ENCODE measurements at places on chromosomes 7 and 10.

DNA sequence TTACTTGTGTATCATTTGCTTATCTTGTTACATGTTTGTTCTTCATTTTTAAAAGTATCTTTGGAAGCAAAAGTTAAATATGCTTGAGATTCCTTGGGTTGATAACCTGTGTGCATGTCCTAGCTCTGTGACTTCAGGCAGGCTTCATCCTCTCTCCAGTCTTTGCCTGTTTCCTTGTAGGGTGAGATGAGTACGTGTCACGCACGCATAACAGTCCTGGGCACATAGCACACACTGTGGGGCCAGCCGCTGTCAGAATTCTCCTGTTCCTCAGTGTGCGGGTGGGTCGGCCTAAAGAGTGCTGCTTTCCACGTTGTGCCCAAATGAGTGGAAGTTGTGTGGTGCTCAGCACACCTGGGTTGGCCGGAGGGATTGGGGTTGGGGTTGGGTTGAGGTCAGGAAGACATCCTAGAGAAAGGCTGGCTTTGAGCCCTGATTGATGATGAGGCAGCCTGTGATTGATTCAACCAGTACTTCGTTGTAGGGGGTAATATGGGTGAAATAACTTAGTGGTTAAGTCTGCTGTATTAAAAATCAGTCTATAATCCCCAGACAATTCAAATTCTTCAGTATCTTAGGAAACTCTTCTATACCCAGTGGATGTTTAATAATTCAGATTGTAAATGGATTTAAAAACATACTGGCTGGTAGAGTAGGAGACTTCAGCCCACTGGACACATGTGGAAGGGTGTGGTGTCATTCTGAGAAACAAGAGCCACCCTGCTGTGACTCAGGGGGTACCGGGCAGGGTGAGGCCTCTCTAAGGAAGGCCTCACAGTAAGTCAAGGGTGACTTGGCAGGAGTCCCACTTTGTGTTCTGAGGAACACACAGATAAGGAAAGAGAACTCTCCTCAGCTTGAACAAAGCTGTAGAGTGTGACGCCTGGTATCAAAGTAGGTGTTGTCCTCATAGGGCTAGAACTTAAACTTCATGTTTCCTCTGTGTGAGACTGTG lies 54.8 kb downstream of the DAGLB start:
- peak; percentile 81 for DNase-seq

DNA sequence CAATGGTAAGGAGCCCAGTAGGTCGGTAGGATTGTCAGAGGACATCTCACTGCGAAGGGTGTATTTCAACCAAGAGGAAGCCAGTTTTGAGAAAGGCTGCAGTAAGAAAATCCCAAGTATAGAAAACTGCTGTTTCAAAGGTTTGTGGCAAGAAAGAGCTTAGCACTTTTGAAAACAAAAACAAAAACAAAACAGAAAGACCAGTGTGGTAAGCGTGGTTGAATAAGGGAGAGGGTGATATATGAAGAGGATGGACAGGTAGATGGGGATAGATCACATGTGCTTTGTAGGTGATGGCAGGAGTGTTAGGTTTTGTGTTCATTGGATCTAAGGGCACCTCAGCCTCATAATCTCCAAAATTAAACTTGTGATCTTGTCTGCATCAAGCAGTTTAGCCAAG lies 141.6 kb upstream of the WNT16 start:
- no peak for DNase-seq

- DNase-seq = no peak
Measured at GRCh38 chr10:36736311-36736710, 389.1 kb upstream of the ANKRD30A start.

DNA sequence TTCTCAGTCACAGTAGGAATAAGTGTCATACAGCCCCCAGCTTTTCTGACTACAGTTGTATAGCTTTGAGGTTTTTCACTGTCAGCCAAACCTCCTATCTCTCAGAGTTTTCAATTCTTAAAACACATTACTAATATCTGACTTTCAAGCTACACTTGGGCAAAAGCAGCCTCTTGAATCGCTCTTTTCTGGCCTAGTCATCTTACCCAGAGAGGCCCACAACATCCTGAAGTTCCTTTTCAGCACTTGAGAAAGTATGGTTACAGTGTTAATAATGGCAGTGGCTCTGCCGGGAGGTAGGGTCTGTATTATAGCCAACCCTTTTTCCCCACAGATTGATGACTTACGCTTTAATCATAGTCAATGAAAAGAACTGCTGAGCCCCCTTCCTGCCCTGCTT lies 181.0 kb downstream of the LRRC4 start:
- DNase-seq = no peak

GRCh38 chr7:2698581-2699288 lies 10.7 kb downstream of the AMZ1 start:
- no peak for DNase-seq

- no peak for DNase-seq
Measured at GRCh38 chr10:132136097-132136521, 50.6 kb upstream of the DPYSL4 start.

DNA sequence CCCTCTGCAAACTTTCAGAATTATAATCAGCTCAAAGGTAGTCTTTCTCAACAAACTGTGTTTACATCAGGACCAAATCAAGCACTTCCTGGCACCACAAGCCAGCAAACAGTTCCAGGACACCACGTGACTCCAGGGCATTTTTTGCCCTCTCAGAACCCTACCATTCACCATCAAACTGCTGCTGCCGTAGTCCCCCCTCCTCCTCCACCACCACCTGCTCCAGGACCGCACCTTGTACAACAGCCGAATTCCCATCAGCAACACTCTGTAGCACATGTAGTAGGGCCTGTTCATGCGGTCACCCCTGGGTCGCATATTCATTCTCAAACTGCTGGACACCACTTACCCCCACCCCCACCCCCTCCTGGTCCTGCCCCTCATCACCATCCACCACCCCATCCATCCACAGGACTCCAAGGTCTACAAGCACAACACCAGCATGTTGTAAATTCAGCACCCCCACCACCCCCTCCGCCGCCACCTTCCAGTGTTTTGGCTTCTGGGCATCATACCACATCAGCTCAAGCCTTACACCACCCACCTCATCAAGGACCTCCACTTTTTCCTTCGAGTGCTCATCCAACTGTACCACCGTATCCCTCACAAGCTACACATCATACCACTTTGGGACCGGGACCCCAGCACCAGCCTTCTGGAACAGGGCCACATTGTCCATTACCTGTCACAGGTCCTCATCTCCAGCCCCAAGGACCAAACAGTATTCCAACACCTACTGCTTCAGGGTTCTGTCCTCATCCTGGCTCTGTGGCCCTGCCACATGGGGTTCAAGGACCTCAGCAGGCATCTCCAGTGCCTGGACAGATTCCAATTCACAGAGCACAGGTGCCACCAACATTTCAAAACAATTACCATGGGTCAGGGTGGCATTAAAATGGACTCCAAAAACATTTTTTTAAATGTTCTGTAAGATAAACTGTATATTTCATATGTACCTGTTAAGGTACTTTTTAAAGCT lies 98.7 kb downstream of the KMT2E start:
- no peak for DNase-seq

DNA sequence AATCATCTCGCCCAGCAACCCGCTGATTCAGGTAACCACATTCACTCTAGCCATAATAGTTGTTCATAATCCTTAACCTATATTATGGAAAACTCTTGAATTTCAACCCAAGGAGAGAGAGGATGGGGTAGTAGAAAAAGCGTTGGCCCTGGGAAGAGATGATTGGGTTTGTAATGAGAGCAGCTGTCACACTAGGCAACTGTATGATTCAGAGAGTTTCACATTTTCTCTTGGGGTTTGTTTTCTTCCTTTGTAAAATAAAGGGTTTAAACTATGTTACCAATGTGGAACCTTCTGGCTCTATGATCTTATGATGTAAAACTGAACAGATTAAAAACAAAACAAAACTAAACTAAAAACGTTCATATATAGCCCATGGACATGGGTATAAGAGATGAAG lies 705.2 kb upstream of the IGFBP3 start:
- no peak for DNase-seq

GRCh38 chr7:3767917-3768777 lies 467.1 kb downstream of the SDK1 start:
- no peak for DNase-seq

GRCh38 chr10:121450247-121450646 lies 148.0 kb downstream of the FGFR2 start:
- no peak for DNase-seq

- no peak for DNase-seq
Measured at GRCh38 chr10:98266647-98267046, 1.3 kb downstream of the LOXL4 start.

DNA sequence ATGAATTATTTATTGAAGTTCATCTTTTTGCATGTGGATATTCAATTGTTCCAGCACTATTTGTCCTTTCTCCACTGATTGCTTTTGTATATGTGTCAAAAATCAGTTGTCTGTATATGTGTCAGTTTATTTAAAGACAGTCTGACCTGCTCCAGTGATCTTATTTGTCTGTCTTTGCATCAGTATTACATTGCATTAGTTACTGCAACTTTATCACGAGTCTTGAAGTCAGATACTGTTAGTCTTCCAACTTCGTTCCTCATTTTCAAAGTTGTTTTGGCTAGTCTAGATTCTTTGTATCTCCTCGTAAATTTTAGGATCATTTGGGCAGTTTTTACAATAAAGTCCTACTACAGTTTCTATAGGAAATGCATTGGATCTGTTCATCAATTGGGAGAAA lies 166.4 kb downstream of the CELF2 start:
- no peak for DNase-seq

DNA sequence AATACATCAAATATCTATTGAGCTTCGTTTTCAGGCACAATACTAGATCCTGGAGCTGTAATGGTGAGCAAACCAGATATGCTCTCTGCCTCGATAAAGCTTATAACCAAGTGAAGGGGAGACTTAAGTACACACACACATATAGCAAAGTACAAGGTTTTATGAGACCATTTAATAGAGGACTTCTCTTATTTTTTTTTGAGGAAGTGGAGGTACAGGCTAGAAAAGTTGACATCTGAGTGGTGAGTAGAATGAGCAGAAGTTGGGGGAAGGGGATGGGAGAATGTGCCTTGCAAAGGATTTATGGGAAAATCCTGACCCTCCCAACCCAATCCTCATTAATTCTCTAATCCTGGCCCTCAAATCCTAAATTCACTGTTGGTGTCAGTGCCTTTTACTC lies 7.7 kb downstream of the CCDC136 start:
- DNase-seq = no peak

DNA sequence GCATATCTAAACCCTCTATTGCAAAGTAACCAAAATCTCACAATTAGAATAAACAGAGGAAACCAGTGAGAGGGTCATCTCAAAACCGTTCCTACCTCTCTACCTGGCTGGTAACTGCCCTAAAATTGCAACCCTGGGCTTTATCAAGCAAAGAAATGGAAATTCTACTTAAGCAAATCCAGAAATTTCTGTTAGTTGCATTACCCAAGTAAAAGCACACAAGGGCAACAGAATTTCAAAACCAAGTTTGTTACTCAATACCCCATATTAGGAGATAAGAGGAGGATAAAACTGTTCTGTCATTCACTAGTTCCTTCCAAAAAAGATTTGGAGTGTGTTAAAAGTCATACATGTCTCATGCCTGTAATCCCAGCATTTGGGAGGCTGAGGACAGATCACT lies 195.3 kb downstream of the FAM107B start:
- DNase-seq = no peak

DNA sequence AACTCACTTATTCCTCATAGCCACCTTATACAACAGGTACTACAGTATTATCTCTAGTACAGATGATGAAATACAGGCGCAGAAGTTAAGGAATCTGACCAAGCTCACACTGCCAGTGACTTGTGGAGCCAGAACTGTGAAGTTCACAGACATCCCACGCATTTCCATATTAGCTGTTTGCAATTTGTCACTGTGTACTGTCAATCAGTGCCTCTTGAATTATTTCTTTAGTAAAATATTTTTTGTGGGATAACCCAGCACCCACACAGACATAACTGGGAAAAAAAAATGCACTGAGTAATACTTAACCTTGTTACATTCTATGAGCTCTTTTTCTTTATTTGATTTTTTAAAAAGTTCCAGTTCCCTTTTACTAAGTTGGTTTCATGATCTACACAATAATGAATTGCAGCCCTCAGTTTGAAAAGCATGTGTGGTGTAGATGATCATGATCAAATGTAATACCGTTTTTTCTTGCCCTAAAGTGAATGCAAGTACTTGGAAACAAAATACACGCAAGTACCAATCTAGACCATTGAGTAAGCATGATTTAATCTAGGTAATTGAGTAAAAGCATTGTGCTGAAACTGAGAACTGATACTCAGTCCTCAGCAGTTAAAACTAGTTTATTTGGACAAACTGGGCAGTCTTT lies 14.1 kb downstream of the CUL1 start:
- no peak for DNase-seq

GRCh38 chr7:29946428-29947186 lies 43.0 kb downstream of the SCRN1 start:
- no peak for DNase-seq

GRCh38 chr10:91694170-91694794 lies 61.4 kb upstream of the PPP1R3C start:
- DNase-seq = peak; percentile 26

DNA sequence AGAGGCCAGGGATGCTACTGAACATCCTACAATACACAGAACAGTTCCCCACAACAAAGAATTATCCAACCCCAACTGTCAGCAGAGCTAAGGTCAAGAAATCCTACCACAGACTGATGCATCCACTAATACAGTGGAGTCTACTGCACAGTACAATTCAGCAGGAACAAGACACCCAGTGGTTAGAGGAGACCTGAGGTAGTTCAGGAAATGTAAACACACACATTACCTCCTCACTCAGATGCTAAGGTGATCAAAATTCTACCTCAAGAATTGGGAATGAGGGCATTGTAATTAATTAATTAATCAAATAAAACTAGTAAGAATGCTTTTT lies 91.4 kb downstream of the ZFAND4 start:
- no peak for DNase-seq

GRCh38 chr10:30897547-30897946 lies 134.1 kb downstream of the ZNF438 start:
- no peak for DNase-seq

- DNase-seq = peak; percentile 48
Measured at GRCh38 chr10:46014683-46015405, 15.6 kb downstream of the NCOA4 start.

DNA sequence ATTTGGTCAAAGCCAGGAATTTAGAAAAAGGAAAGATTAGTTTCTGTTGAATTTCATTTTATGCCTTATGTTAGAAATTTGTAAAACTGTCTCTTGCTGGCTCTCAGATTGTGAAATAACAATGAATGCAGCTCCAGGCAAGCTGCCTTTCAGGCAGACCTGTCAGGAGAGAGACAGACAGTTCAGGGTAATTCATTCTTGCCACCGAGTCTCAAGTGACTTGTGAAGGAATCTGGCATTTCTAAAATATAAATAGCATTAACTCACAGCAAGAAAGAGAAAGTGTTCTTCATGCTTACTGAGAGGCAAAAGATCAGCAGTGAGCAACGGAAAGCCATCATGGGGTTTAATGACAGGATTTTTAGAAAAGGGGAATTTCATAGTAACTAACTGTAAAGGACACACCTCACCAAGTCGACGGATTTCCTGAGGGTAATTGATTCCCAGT lies 442.3 kb upstream of the AKR1E2 start:
- DNase-seq = no peak

- DNase-seq = no peak
Measured at GRCh38 chr10:11080564-11080984, 62.9 kb downstream of the CELF2 start.

- no peak for DNase-seq
Measured at GRCh38 chr7:25831062-25831691, 320.8 kb upstream of the NFE2L3 start.
